ENCODE measurements at places on chromosomes 7 and 10.

GRCh38 chr10:43888586-43888985 is 239.9 kb upstream of the ZNF32 start:
- no peak for DNase-seq

DNA sequence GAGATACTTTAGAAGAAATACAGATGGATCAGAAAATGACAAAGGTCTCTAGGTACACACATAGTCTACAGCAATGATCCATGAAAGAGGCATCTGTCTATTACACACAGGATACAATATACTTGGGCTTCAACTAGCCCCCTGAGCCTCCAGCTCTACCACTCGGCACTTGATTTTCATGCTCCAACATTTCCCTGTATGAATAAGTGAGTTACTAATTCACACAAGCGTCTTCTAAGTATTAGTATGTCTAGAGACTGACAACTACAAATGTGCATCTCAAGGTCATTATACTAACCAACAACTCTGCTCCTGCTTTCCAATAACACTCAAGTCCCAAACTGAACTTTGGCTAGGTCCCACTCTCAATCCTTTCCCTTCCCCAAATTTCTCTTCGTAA is 8.3 kb downstream of the FAM204A start:
- DNase-seq = no peak

GRCh38 chr7:105493196-105493922 is 28.7 kb downstream of the PUS7 start:
- DNase-seq = no peak

DNA sequence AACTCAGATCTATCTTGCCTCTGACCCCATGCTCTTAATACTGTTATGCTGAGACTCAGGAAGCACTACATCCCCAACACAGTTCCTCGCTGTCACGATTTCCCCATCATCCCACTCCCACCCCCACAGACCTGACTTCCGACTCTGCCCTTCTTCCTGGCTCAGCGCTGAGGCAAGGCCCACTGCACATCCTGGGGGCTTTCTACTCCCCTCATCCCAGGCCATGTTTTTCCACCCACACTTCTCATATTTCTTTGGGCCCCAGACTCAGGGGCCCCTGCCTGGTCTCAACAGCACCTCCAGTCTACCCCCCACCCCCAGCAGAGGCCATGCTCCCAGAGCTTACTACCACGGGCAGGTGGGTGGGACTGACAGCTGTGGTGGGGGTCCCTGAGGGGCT is 7.7 kb upstream of the NDST2 start:
- DNase-seq = no peak

DNA sequence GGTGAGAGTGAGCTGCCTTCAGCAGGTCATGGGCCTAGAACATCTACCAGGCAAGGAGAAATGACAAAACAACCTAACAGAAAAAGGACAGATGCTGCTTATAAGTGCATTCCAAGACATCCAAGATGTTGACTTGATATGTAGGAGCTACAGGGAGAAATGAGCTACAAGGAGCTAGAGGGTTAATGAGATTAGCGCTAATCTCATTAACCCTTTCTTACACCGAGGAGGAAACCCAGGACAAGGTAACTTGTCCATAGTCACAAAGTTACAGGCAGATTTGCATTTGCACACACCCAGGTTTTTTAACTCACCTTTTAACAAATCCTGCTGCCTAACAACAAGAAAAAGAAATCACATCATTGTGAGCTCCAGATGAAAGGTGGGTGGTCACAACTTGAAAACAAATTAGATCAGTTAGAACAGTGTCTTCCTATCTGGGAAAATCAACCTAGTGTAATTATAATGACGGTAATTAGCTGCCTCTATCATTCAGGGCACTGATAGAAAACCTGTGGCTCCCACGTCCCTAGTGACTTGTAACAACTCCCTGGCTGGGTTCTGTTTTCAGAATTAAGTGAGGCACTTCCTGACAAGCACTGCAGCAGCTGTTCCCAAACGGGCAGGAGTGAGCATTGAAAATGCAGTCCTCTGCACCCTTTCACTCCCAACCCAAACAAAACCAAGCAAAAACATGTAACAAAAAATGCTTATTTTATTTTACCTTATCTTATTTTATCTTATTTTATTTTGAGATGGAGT is 5.7 kb downstream of the KIAA1549 start:
- no peak for DNase-seq

GRCh38 chr10:35639728-35640401 is 2.2 kb downstream of the FZD8 start:
- DNase-seq = no peak

GRCh38 chr7:135147899-135148721 is at the start of gene TMEM140:
TMEM140 (plus strand) TSS chr7:135148072; CDS start chr7:135164442, 16,370 bp downstream.
- DNase-seq = peak; percentile 69

- DNase-seq = no peak
Measured at GRCh38 chr7:18656362-18656761, 160.8 kb downstream of the HDAC9 start.

GRCh38 chr10:104487794-104488438 is 134.3 kb downstream of the CFAP58 start:
- no peak for DNase-seq

GRCh38 chr7:112781110-112781509 is 9.1 kb downstream of the TMEM168 start:
- no peak for DNase-seq
